ENCODE measurements at places on chromosomes 1 and 21.

- no peak for DNase-seq
These were observed 41.9 kb downstream of the NGF start for GRCh38 chr1:115295904-115296696.

DNA sequence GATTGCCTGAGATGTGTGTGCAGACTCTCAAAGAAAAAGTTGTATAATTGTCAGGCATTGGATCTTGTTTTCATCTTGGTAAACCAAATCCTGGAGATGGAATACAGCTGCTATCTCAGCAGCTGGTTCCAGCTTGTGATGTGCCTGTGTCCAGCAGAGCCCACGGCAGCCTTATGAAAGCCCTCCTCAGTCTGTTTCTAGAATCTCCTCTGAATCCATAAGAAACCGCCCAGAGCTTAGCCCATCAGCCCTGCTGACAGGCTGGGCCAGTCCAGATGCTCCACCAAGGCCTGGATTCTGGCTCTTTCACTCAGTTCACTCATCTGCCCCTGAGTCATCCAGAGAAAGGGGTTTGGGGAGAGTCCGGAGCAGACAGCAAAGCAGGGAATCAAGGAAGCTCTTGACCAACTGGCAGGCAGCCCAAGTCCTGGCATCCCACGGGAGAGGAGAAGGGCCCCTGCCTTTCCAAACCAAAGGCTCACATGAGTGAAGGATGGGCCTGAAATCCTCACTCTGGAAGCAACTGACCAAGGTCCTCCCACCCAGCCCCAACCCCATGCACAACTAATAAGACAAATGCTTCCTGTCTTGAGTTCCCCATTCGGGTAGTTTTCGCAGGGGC, 45.7 kb downstream of the NAV1 start:
- no peak for DNase-seq

DNA sequence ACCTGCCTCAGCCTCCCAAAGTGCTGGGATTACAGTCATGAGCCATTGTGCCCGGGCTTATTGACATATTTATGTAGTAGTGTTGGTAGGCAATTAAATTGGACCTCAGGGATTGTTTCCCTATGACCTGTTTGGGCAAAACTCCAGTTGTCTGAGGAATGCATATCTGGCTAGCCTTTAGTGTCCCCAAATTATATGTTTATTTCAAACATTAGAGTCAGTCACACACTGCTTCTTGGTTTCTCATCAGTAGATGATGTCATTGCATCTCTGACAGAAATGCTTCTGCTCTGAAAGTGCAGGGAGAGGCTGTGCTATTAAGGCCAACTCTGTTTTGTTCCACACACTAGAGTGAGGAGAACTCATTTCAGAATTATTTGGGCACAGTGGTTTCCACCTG, 12.5 kb downstream of the PIP5K1A start:
- DNase-seq = no peak

DNA sequence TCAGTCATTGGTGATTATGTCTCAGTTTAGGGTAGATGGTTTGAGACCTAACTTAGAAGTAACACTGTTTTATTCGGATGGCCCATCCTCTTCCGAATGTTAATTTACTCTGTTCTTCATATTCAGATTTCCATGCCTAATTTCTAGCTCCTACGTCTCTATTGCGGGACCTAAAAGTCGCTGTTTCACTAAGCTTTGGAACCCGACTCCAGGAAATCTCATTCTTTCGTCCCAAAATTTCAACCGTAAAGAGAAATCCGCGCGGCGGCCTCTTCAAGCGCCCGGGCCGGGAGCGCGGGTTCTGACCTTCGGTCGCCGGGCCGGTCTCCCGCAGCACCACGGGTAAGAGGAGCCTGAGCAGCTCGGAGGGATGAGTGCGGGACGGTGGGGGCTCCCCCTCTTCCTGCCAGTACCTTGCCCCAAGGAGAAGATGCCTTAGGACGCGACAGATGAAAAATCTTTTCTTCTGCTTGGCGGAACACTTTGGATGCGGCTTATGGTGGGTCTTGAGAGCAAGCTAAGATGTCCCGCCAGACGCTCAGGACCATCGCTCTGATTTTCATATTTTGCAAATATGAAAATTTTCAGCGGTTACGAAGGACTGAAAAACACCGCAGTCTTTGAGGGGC, 128.7 kb downstream of the PPIAL4G start:
- no peak for DNase-seq

DNA sequence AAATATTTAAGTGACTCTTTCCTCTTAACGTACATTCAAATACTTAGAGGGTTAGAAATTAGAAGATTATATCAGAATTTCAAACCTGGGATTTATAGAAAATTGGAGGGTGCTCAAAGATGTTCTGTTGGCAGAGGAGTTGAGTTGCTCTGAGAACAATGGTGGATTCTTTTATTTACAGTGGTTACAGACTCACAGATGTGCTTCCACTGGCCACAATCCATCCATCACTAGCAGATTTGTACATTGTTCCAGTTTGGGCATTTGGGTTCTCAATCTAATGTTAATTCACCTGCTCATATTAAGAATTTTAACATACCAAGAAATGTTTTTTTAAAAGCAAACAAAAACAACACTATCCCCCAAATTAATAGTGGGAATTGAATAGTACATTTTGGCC, 23.5 kb downstream of the DNAJC6 start:
- no peak for DNase-seq

DNA sequence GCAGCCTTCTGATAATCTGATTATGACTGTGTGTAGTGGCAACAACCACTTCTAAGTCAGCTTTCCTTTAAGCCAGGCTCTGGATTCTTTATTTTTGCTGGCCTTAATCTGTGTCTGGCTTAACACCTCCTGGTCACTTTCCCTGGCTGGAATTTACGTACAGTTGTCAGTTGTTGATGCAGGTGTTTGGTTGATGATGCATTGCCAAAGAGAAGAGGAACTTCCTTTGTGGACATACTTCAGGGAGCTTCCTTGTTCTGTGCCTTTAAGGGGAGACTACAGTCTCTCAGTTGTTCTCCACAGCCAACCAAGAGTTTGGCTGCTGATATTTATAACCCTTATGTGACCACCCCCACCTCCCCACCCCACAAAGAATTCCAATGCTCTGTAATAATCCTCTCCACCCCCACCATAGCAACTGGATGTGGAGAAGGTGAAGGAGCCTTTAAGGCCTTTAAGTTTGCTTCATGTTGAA, 96.0 kb upstream of the BMP8A start:
- DNase-seq = no peak

DNA sequence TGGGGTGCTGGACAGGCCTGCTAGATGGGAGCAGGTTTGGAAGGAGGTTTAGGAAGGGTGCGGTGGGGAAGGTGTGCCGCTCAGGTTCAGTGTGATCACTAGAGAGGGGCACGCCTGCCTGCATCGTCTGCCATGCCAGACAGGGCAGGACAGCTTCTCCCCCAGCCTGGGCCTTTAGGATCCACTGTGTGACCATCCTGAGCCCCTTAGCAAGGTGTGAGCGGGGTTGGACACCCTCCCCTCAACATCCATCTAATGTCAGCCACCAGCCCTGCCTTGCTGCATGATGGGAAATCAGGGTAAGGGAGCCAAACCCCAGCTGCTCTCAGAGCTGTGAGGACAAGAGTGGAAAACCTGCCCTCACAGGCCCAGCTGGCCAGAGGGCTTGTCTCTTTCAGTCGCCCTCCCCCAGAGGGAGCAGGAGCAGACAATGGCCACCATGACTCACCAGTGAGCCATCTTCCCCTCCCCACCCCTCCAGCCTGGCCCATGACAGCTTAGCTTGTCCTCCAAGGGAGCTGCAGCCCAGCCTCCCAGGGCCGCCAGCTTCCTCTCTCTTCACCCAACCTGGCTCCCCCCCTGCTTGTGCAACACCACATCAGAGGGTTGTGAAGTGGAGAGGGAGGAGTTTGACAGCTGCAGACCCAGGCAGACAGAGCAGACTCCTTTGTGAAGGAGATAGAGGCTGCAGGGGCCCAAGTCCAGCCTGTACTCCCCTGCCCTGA, 37.0 kb downstream of the NUAK2 start:
- peak; percentile 72 for DNase-seq

- DNase-seq = no peak
These were observed 777.8 kb upstream of the PRMT6 start for GRCh38 chr1:106278716-106279115.

DNA sequence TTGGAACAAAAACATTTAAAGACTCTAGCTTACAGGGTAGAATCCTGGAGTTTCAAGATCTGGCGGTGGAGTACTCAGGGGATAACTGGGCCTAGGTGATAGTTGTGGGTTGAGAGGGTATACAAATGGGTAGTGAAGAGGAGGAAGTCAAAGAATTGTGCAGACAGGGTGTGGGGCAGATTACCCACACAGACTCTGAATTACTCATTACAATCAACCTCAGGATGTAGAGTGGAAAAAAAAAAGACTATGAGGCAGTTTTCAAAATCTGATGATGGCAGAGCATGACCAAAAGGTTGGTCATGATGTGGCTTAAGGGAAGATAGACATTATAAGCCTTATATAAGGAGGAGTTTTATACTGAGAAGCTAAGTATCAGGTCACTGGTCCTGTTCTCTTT, 44.1 kb upstream of the GLIS1 start:
- no peak for DNase-seq

DNA sequence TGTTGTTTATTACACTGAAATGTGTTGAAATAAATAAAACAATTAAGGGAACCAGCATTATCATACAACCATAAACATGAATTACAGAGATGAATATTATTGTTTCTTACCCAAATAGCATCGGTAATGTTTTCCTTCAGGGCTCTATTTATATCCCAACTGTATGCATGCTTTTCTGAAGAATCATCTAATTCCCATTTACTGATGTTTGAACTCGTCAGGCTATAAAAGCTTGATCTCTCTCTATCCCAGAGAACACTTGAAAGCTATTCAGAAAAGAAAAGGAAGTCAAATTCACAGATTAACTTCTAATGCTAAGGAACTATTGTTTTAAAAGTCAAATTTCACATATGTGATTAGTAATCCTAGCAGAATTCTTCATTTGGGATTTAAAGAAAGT, 12.4 kb downstream of the NUP133 start:
- DNase-seq = no peak

- DNase-seq = no peak
These were observed 58.1 kb downstream of the CASZ1 start for GRCh38 chr1:10738061-10739058.

DNA sequence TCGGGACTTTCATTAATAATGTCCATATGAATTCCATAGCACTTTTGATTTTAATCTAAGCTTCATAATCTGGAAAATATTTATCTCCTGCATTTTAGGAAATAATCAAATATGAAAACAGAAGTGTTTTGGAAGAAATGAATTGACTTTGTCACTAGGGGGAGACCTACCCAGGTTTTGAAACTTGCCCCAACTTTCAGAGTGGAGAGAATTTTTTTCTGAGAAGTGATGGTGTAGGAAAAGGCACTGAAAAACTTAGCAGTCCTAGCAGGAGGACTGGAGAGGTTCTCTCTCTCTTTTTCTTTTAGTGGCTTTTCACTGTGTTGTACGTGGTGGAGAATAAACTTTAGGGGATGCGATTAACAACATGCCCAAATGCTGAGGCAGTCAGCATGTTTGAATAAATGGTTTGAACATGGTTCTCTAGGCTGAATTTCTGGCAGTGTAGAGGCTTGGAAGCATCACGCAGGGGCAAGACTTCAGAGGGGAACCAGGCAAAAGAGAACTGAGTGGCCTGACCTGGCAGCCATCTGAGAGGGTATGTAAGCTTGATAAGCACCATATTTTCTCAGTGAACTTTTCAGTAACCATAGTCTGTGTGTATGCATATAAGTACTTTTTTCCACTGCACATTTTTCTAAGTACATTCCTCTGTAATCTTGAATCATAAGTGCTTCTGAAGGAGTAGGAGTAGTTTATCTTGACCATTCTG, 68.3 kb upstream of the NEK7 start:
- peak; percentile 77 for DNase-seq

- no peak for DNase-seq
These were observed 158.9 kb upstream of the COL11A1 start for GRCh38 chr1:103267266-103267665.

DNA sequence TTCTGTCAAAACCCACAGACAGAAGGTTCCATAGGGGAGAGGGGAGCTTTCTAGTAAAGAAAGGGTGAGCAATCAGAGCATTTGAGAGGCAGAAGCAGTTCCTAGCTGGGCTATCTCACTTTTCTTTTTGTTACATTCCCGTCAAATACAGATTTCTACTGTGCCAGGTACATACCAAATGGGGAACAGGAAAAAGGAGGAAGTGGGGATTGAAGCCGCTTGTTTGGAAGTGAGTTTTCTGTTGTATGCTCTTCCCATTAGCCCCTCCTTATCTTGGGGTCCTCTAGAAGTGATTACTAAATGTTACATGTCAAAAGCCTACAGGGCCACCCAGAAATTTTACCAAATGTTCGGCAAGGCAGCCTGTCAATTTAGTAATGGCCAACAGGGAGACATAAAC, 116.1 kb downstream of the PAPPA2 start:
- no peak for DNase-seq

GRCh38 chr1:164768619-164769018, 209.6 kb downstream of the PBX1 start:
- DNase-seq = no peak

GRCh38 chr1:200367841-200368534, 41.8 kb downstream of the ZNF281 start:
- peak; percentile 72 for DNase-seq

DNA sequence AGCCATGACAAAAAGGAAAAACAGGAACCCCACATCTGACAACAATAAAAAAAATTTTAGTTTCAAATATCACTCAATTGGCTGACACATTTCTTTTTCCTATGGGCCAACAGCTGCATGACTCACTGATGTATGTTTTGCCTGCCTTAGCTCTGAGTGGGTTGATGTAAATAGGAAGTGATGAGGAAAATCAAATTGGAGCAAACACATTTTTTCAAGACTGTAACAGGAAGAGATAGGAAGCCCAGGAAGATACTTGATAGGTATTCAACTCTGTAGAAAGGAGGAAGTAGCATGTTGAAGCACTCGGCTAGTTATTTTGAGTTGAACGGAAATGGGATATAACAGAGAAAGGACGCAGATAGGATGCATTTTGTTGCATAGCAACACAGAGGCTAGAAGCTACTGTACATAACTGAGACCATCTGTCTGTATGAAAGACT, 168.0 kb upstream of the NR5A2 start:
- no peak for DNase-seq

DNA sequence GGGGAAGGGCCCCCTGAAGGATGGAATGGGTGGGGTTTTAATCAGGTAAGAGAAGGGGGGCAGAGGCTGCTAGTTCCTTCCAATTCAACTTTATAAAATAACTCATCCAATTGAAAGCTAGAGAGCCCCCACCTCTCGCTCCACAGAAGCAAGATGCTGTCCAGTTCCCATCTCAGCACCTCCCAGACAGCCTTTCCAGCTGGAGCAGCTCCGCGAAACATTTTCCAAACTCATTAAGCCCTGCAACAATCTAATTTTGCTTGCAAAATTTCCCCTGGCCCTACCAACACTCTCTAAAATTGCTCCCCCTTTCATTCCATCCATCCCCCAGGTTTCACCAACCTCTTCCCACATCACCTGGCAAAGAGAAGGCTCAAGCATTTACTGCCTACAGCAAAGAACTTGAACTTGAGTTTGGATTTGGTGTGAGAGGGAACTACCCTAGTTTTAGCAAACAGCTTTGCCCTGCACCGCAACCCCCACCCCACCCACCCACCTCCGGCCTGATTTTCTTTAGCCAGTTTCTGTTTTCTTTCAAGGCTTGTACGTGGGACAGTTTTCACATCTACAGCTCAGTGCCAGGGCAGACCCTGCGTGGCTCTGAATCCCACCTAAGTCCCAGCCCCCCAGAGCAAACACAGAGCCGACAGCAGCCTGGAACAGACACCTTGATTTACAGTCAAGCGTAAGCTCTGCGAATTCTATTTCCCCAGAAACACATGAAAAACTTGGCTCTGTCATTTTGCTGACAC, 46.7 kb downstream of the SYF2 start:
- DNase-seq = no peak

All from Karpas-422 (cell line).